ENCODE measurements at places on chromosomes 12 and 14. TPM values are rescaled to one million over a fixed set of nuclear protein-coding genes. Genes with fewer than 3 reads are reported as not detected.

ADSS1 gene
- 5.3 TPM for total RNA-seq

WNT1 gene
- total RNA-seq, result not detected

KRT85 gene
- not detected for total RNA-seq

KRT6C gene
- total RNA-seq, result not detected

PROX2 gene
- total RNA-seq, result not detected

ASIC1 gene
- 2.1 TPM for total RNA-seq

KRT8 gene
- total RNA-seq, result 13.4 TPM

EGLN3 gene
- total RNA-seq, result 2.9 TPM

KCNK13 gene
- total RNA-seq, result not detected

TC2N gene
- total RNA-seq, result 0.65 TPM

ITGB7 gene
- total RNA-seq, result 0.37 TPM

CLEC6A gene
- total RNA-seq, result not detected

GRIP1 gene
- total RNA-seq, result 0.65 TPM

SLC39A5 gene
- under 0.01 TPM for total RNA-seq

LRRIQ1 gene
- 0.14 TPM for total RNA-seq

MYH6 gene
- total RNA-seq, result not detected

TMCC3 gene
- total RNA-seq, result 0.71 TPM

OR4K17 gene
- not detected for total RNA-seq

KIF5A gene
- 0.09 TPM for total RNA-seq

TMEM179 gene
- not detected for total RNA-seq

CCDC63 gene
- not detected for total RNA-seq

CNOT2 gene
- 139 TPM for total RNA-seq

SLCO1B1 gene
- not detected for total RNA-seq

EMP1 gene
- 21.3 TPM for total RNA-seq
